WTC11 (cell line): ENCODE measurements at places on chromosomes 12 and 14. TPM values are rescaled to one million over a fixed set of nuclear protein-coding genes. Genes with fewer than 3 reads are reported as not detected.
A peak's percentile ranks its signal among the peaks of the same experiment; 100 is the strongest.

NPC2 gene
- 139 to 155 TPM (median 150 TPM) in 3 replicates for total RNA-seq

DNA sequence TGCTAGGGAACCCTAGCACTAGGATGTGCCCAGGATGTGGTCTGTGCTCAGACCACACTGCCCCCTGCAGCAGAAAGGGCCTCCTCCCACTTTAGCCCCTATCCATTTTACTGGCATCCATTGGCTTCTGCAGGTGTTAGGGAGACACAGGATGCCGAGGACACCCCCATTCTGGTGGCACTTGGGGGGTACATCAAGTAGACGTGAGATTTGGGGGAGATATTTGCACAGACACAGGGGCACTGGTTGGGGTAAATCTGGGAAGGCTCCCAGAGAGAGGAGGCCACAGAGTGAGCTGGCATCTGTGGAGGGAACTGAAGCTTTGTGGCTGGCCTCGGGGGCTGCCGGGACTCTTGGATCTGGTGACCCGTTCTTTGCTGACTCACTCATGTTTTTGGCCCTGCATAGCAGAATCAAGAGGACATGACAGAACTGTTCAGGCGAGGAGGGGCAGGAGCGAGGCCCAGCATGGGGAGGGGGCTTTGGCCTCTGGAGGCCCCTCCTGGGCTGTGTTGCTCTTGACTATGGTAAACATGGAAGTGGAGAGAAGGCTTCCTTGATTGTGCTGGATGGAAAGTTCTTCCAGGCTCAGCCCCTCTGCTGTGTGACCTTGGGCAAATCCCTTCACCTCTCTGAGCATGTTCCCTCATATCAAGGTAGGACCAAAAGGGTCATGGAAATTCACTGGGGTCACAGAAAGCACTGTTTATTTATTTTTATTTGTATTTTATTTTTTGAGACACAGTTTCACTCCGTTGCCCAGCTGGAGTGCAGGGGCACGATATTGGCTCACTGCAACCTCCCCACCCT is 1.8 kb downstream of the PLBD2 start:
- no peaks in the 10 kb centered on the region for H3K27me3 ChIP-seq
- peak overlapping the region; percentile 88 for H3K4me3 ChIP-seq

DNA sequence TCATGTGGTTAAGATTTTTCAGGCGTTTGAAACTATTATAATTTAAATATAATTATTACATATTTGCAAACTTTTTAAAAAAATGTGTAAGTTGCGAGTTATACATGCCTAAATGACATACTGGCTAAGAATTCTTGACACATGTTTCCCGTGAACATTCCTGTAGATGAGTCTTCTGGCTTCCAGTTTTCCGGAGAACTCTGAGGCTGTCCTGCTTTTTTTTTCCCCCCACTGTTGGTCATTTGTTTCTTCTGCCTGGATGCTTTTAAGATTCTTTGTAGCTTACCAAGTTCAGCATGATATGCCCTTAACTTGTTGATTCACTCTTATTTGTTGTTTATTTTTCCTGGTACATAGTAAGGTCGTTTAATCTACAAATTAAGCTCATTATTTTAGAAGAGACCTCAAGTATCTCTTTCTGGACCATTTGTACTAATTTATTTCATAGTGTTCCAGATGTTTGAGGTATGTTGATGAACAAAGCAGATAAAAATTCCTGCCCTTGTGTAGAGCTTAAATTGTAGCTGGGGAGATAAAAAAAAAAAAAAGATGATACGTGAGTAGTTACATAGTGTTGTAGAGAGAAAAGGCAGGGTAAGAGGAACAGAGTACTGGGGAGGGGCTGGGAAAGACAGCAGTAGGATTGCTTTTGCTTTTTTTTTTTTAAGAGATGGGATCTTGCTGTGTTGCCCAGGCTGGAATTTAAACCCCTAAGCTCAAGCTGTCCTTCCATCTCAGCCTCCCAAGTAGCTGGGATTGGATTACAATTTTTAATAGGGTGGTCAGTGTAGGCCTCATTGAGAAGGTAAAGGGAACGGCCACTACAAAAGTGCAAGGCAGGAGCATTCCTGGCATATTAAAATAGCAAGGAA is 32.8 kb downstream of the ARHGAP5 start:
- no peaks in the 10 kb centered on the region for H3K27me3 ChIP-seq
- peaks cover 7% of the 10 kb centered on the region for H3K36me3 ChIP-seq

DNA sequence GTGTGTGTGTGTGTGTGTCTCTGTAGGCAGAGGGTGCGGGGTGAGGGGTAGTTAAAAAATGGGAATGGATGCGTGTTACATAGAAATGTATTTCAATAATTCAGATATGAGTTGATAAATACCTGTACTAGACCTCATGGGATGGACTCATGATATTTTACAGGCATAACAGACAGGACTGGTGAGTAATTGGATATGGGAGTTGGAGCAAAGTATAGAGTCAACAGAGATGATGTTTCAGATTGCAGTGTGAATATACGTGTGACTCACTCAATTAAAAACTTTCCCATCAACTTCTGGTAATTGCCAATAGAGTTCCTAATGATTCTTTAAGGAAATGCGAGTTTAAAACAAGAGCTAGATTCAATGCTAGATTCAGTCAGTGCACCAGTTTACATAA is 711.9 kb downstream of the C12orf50 start:
- DNase-seq: no peak
- no peaks in the 10 kb centered on the region for H3K4me1 ChIP-seq
- H3K27ac ChIP-seq: no peak overlapping the region
- no peaks in the 10 kb centered on the region for H3K27me3 ChIP-seq

DNA sequence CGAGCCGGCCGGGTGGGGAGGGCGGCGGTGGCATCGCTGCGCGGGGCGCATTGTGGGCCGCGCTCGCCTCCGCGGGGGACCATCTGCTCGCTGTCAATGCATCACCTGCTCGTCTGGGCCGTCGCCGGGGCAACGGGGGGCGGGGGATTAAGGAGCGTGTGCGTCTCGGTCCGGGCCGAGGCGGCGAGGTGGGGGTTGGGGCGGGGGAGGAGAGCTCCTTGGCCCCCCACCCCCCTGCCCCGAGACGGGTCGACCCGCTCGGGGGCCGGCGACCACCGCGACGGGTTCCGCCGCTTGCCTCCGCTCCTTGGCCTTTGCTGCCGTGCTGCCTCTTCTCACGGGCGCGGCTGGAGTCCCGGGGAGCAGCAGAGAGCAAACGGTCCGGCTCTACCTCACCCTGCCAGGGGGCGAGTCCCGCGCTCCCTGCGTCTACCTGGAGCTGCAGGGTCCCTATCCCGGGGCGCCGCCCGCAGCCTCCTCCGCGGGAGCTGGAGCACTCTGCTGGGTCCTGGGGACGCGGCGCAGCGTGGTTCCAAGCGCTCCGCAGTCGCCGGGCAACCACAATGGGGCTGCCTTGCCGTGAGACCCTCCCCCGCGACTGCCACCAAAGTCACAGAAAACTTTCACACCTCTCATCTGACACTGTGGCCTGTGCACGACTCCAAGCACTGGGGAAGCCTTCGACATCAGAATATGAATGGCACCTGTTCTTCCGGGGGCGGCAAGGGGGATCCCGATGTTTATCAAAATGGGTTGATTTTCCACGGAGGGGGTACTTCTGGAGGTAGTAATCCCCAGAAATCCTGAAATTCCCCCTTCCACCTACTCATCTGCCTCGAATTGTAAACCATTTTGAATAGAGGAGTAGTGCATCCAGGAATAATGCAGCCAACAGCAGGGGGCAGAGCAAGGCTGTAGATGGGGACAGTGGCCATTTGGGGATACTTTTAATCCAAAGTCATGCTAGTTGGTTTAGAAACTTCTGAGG is at the start of gene C12orf42:
Gene C12orf42, minus strand, starts transcription at position 500 of the 988 bp plus-strand sequence. CDS start 17,542 bp downstream, outside the sequence.
- H3K4me1 ChIP-seq: peaks cover 20% of the 10 kb centered on the region
- H3K27me3 ChIP-seq: peaks cover 24% of the 10 kb centered on the region
- H3K36me3 ChIP-seq: no peaks in the 10 kb centered on the region
- peak within 1 kb of the TSS; percentile 84 for H3K4me3 ChIP-seq
- no peak within 1 kb of the TSS for H3K27ac ChIP-seq

DNA sequence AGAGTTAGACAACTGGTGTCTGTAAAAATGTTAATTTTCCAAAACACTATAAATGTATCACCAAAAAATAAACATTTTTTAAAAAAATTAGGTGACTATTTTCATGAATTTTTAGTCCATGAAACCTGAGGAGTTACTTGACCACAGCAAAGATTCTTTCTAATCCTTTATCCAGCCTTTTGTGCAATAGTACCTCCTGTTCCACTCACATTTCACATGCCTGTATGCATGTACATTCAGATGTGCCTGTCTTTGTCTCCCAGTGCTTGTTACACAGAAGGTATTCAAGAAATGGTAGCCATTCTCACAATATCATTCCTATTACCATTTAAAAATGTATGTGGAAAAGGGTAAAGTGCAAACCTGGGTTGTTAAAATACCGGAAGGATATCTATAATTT is 857.0 kb downstream of the DIO2 start:
- H3K36me3 ChIP-seq: no peaks in the 10 kb centered on the region
- peaks cover 33% of the 10 kb centered on the region for H3K4me1 ChIP-seq
- no peaks in the 10 kb centered on the region for H3K27me3 ChIP-seq
- H3K4me3 ChIP-seq: no peak overlapping the region

LRFN5 gene
- total RNA-seq: 4.7 to 15.8 TPM (median 5.3 TPM) in 3 replicates

LRP1-AS gene
- total RNA-seq: not detected in 3 replicates

GRCh38 chr14:38502239-38502638 is 246.3 kb upstream of the CLEC14A start:
- DNase-seq: no peak
- H3K36me3 ChIP-seq: no peaks in the 10 kb centered on the region
- H3K27ac ChIP-seq: no peak overlapping the region
- no peaks in the 10 kb centered on the region; the same call in 1 of the 2 replicates for H3K27me3 ChIP-seq
- H3K4me3 ChIP-seq: no peak overlapping the region

DNA sequence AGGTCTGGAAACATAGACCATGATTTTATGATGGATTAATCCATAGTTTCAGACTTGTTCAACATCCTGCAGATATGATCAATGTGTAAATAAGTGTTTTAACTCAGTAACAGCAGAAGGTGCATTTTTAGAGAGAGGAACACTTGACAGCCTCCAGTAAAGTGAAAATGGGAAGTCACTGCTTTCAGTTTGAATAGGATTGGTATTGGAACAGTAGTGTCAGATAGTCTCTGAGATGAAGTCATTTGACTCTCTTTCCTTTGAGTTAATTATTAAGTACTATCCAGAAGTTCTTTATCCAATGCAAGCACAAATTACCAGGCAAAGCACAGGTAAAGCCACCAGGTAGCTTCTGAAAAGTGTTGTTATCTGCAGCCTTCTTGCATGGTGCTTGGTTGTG is 14.5 kb upstream of the NAV3 start:
- H3K27me3 ChIP-seq: no peaks in the 10 kb centered on the region
- no peak overlapping the region for H3K4me3 ChIP-seq
- no peak for DNase-seq
- H3K4me1 ChIP-seq: 0 out of 2 replicates have a peak, but pooled peaks cover 4% of the 10 kb centered on the region
